Germinal center (tissue), 1 donor: ENCODE measurements at places on chromosomes 5 and 9.

DNA sequence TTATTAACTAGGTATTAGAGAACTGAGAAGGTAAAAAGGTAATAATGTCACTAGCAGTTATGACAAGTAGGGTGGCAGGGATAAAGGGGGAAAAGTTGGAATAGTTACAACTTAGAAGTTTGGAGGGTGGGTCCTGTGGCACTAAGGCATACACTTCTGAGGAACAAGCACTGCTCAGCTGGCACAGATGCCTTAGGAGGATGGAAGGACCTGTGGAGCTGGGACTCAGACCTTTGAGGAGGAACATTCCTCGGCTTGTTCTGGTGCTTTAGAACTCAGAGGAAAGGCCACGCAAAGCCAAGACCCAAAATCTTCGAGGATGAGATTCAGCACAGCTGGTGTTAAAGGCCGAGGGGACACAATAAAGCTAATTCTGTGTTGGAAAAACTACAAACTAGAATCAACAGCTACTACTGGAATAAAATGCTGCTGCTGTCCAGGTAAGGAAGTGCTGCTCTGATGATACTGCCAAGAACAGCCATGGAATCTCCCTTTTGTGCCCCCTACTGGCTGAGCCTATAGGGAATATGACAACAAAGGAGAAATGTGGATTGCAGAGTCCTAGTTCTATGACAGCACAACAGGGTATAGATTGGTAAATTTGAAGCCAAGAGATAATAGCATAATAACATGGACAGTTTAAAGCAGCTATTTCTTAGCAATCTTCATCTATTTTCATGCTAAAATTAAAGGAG lies 126.7 kb downstream of the SLC25A46 start:
- no peak for DNase-seq

DNA sequence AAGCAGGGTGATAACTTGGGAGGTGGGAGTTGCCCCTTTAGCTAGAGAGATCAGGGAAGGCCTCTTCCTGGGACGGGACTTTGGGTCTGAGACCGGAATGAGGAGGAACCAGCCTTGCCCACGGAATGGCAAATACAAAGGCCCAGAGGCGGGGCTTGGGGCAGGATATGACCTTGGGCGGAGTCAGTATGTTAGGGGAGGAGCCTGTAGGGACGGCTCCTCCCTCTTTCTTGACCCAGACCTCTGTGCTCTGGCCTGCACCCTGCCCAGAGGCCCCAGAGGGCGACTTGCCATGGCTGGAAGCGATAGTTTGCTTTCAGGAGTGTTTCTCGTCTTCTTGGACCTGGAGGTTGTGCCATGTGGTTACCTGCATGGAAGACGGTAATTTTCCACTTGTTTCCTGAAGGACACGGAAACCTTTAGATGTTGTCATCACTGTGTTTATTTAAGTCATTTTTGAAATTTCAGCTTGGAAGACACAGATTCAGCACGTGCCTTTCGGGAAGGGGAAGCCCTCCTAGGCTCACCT lies 85.6 kb downstream of the DAB2IP start:
- DNase-seq, result peak; percentile 48

DNA sequence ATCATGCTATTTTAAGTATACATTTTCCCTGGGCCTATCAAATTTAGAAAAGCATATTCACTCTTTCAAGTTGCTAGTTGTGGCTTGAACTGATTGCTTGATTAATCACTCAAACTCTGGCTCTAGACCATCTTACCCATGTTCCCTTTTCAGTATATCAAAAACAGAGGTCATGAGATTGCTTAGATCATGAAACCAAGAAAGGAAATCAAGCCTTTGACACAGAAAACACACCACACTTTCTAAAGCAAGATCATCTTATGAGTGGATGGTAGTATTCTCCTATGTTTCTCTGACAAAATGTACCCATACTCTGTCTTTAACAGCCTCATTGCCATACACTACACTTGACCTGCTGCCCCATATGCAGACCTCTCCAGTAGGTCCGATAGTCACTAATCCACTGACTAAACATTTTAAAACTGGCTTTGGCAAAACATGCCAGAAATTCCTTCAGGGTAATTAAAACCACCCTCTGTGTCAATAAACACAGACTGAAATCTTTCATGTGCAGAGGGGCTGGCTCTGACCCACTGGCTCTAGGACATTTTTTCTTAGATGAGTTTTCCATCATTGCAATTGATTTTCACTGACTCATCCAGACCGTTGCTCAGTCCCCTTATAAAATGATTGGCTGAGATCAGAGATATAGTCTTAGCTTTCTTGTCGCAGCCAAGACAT lies 18.2 kb downstream of the PPP2R2B start:
- no peak for DNase-seq

GRCh38 chr9:113462781-113463286 lies 693 bp upstream of the RGS3 start:
- no peak for DNase-seq

- DNase-seq, result no peak
Measured at GRCh38 chr9:121757281-121757585, 105.8 kb downstream of the DAB2IP start.

- no peak for DNase-seq
Measured at GRCh38 chr5:8865266-8865665, 680.6 kb downstream of the SEMA5A start.

GRCh38 chr9:33229359-33230114 lies 10.4 kb upstream of the SPINK4 start:
- no peak for DNase-seq

DNA sequence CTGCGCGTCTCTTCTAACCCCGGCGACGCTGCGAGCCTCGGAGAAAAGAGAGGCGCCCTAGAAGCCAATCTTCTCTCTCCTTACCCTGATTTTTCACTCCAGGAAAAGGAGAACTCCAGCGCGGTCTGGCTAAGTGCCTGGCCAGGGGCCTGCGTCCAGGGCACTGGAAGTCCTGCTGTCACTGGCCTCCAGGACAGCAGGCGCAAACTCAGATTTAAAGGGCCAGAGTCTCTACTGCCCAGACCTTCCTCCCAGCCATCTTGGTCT lies 553 bp upstream of the FOXB2 start:
- no peak for DNase-seq

- DNase-seq, result no peak
Measured at GRCh38 chr5:72065751-72066255, 41.5 kb upstream of the MAP1B start.

- DNase-seq, result peak; percentile 72
Measured at GRCh38 chr9:130834371-130835336, at the start of gene ABL1. Gene ABL1, plus strand, starts transcription at chr9:130835254. Its CDS starts 193 bp downstream, at chr9:130835447.

DNA sequence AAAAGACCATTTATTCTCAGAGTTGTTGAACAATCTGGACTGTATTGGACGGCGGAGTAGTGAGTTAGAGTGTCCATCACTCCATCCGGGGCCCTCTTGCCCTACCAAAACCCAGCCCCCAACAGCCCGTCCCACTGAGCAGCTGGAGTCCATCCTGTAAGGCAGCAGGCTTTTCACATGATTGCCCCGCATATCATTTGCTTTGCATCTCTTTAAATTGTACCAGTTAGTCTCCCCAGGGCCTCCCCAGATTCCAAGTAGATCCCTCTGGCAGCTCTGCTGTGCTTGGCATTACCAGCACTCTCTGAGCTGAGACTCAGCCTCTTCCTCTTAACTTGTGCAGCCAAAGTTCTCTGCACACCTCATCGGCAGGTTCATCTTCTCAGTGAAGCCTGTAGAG lies 48.6 kb upstream of the ADCY2 start:
- DNase-seq, result no peak

- no peak for DNase-seq
Measured at GRCh38 chr9:135811801-135812200, 95.5 kb downstream of the CAMSAP1 start.

- DNase-seq, result no peak
Measured at GRCh38 chr9:135641745-135642144, 2.4 kb upstream of the GLT6D1 start.

- DNase-seq, result no peak
Measured at GRCh38 chr5:180170106-180170809, 38.8 kb downstream of the RASGEF1C start.

DNA sequence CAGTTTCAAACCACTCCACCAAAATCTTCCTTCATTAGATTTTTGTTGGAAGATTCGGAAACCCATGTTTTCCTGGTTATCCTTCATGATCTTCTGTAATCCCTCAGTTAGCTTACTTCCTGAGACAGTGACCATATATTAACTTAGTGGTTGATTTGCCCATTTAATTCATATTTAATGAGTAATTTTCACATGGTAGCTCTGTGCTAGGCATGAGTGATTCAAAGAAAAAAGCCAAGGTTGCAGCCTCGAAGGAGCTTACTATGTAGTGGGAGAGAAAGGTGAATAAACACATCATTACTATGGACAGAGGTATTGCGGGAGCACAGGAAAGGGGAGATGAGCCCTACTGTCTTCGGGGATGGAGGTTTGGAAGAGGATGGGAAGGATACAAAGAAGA lies 158.5 kb downstream of the TLE1 start:
- DNase-seq, result no peak

DNA sequence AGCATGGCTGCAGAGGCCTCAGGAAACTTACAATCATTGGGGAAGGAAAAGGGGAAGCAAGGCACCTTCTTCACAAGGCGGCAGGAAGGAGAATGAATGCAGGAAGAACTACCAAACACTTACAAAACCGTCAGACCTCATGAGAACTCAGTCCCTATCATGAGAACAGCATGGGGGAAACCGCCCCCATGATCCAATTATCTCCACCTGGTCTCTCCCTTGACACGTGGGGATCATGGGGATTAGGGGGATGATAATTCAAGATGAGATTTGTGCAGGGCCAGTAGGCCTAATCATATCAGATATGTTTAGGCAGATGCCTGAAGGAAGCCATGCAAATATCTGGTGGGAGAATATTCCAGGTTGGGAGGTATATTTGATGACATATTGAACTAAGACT lies 1176.4 kb upstream of the CDH18 start:
- DNase-seq, result no peak

GRCh38 chr9:83754383-83754977 lies 46.7 kb upstream of the UBQLN1 start:
- no peak for DNase-seq

DNA sequence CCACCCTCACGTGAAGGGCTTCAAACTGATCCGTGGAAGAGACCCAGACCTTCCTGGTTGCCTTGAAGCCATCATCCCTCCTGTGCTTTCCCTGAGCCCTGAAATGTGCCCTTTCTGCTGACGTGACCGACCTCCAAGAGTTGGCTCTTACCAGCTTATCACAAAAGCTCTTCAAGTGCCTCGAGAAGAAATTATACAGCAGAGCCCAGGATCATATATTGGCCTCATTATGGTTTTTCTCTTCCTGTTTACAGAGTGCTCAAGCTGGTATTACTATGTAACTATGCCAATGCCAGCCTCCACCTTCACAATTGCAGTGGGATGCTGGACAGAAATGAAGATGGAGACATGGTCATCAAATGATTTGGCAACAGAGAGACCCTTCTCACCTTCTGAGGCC lies 66.0 kb downstream of the AOPEP start:
- DNase-seq, result no peak

GRCh38 chr5:10725636-10726035 lies 35.4 kb downstream of the DAP start:
- no peak for DNase-seq

DNA sequence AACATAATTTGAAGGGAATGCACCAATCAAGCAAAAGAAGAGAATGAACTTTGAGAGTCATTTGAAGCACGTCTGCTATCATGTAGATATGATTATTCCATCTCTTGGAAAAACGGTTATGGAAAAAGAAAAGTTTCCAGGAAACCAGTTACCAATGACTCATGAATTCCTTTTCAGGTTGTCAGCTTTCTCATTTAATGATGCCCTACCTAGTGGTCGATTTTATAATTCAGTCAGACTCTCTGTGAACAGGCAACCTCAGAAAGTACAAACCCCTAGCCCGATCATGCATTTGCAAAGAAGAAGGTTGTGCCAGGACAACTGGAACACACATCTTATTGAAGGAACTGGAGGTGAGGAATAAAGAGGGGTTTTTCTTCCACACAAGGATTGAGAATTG lies 355.1 kb upstream of the GRIA1 start:
- DNase-seq, result no peak

- DNase-seq, result no peak
Measured at GRCh38 chr9:110672873-110673510, 4.4 kb downstream of the MUSK start.

- no peak for DNase-seq
Measured at GRCh38 chr5:40616781-40617180, 62.9 kb upstream of the PTGER4 start.

- DNase-seq, result no peak
Measured at GRCh38 chr5:161857358-161857757, 9.4 kb downstream of the GABRA1 start.

- peak; percentile 87 for DNase-seq
Measured at GRCh38 chr5:141960449-141961323, 2.7 kb upstream of the PCDH12 start.

GRCh38 chr9:133619791-133620190 lies 10.6 kb upstream of the FAM163B start:
- DNase-seq, result peak; percentile 31

DNA sequence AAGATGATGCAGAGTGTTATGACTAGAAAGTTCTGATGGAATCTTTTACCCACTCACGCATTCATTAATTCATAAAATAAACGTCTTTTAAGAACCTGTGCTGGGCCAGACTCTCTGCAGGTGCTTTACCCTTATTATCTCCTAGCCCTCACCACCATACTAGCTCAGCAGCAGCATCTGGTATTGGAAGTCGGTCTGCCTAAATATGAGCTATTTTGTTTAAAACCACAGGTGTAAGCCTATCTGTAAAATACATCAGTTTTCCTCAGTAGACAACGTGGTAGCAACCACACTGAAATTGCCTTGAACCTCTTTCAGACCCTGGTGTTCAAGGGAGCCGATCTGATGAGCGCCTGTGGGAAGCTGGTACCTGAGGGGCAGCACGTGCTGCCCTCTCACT lies 69.4 kb downstream of the PPIC start:
- DNase-seq, result no peak

DNA sequence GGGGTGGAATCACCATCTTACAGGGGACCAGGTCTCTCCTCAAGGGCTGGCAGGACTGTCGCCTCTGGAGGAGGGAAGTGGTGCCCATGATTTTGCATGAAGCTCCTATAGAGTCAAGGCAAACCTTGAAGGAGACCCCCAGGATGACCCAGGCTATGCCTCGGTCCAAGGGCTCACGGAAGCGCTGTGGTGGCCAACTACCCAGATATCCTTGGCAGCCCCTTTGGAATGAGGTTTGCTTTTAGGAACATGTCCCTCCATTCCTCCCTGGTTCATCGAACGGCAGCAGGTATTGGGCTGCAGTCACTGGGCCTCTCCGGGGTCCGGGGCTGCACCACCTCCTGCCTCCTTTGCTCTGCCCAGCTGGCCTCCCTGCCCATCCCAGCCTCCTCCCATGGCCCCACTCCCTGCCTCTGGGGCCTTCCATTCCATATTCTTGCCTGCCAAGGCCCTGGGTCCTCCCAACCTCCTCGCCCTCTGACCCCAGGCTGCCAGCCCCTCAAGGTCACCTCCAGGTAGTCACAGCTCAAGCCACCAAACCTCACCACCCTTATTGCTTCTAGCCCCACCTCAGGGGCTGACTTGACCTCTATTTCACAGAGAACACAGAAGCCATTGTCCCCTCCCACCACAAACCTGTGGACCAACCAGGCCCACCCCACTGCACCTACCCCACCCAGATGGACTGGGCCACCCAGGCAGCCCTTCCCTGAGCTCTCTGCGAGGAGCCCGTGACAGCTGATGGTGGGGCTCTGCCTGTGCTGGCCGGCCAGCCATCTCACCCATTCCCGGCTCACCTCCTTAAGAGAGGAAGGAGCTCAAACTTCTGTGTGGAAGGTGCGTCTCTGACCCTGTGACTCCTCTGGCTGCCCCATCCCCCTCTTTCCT lies 3.6 kb upstream of the IL3 start:
- DNase-seq, result no peak

- no peak for DNase-seq
Measured at GRCh38 chr9:134489621-134490408, 151.8 kb upstream of the COL5A1 start.
